ENCODE measurements at places on chromosomes 6 and 20.

GRCh38 chr6:99099243-99099642 lies 151.5 kb upstream of the FBXL4 start:
- DNase-seq, result no peak

DNA sequence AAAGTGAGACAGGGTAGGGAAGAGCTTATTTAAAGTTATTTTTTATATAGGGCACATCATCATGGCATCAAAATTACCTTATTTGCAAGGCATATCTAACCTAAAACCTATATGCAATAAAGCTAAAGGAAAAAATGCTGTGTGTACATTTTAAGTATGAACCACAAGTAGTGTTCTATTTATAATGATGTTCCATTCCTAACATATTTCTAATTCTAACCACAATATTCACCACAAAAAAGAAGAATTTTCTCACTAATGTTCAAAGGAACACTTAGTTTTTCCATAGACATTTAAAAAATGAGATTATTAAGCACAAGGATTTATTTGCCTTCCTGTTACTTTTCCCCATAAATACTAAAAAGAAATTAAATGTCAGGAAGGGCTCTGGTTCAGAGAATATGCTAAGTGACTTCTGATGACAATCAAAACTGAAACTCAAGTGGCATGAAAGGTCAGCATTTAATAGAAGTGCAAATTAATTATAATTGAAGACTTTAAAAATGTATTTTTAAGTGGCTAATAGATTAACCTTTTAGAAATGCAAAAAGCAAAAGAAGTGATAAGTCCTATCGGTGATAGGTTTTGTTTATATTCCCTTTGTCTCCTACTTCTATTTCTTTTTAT lies 25.1 kb downstream of the GPR63 start:
- DNase-seq, result no peak

DNA sequence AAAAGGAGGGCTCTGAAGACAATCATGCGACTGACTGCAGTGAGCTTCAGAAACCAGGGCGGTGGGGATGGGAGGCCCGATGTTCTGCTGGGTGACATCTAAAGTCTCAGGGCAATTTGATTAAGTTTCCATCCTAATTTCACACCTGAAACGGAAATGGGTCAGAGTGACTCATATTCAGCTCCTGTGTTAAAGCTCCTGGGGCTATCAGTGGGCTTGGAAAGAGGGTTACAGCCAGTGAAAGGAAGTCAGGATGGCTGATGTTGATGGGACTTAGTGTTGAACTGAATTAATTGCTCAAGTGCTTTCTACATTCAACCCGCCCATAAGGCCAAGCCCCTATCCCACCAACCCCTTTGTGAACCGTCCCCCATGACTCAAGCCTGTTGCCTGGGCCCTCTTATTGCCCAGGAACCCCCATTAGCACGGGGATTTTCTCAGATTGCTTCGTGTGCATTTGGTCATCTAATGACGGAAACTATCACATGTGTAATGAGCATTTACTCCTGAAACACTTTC lies 47.1 kb upstream of the TBC1D7 start:
- DNase-seq, result peak; percentile 38

- no peak for DNase-seq
Measured at GRCh38 chr20:822651-823573, 10.6 kb upstream of the FAM110A start.

DNA sequence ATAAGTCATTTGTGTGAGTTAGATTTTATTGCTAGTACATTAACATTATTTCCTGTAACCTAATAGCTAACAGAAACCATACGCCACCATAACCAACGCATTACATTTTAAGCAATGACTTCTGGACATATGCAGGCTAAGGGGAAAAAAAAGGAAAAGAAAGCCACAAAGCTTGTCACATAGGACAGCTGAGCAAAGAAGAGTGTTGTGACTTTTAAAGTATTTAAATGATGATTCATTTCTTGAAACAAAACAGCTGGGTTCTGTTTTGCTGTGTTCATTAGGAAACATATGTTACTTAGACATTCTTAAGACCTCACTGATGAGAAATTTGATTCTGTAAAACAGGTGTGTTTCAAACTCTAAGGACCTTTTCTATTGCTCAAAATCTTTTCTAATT lies 171.4 kb downstream of the COL9A1 start:
- DNase-seq, result no peak

DNA sequence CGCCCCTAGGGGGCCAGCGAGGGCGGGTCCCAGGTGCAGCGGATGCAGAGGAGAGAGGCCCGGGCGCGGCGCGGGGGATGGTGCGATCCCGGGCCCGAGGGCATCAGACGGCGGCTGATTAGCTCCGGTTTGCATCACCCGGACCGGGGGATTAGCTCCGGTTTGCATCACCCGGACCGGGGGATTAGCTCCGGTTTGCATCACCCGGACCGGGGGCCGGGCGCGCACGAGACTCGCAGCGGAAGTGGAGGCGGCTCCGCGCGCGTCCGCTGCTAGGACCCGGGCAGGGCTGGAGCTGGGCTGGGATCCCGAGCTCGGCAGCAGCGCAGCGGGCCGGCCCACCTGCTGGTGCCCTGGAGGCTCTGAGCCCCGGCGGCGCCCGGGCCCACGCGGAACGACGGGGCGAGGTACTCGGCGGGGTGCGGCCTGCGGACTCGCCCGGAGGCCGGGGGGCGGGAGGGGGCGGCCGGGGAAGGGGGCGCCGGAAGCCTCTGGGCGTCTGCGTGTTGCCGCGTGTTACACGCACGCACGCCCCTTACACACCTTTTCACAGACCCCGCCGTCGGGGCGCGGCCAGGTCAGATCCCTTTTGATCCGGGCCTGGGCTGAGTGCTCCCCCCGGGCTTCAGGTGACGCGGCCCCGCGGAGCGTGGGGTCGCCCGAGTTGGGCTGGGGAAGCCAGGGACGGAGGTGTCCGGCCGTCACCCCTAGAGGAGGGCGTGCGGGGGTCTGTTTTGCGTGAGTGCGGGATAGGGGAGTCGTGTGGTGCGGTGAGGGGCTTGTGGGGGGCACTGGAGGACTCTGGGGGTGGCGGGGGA lies 412 bp downstream of the TRIB3 start:
- DNase-seq, result peak; percentile 60

DNA sequence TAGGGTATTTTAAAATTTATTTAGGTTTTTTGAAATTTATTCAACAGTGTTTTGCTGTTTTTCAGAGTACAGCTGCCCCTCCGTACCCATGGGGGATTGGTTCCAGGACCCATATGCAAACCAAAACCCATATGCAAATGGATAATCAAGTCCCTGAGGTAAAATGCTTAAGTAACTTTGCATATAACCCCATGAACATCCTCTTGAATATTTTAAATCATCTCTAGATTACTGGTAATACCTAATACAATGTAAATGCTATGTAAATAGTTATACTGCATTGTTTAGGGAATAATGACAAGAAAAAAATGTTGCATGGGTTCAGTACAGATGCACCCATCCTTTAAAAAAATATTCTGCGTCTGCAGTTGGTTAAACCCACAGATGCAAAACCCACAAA lies 547.9 kb upstream of the CDH4 start:
- no peak for DNase-seq

GRCh38 chr20:39897781-39898466 lies 791.1 kb downstream of the MAFB start:
- no peak for DNase-seq

DNA sequence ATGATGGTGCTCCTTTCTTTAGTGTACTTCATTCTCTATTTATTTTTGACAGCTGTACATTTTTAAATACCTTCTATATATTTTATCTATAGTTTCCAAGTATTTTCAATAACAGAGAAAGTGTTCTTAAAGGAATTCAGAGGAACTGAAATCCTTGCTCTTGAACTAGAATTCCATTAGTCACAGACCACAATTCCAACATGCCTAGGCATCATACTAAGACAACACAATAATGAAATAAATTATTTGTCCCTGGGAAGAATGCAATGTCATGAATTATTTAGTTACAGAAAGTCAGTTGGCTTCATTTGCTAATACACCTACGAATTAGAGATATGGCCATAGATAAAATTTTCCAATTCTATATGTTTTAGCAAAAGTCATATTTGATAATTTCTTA lies 671.2 kb downstream of the EPHA7 start:
- DNase-seq, result no peak

- DNase-seq, result no peak
Measured at GRCh38 chr20:4813076-4813862, 91.6 kb downstream of the PRND start.

GRCh38 chr20:33407251-33407650 lies 5.9 kb upstream of the CDK5RAP1 start:
- no peak for DNase-seq

DNA sequence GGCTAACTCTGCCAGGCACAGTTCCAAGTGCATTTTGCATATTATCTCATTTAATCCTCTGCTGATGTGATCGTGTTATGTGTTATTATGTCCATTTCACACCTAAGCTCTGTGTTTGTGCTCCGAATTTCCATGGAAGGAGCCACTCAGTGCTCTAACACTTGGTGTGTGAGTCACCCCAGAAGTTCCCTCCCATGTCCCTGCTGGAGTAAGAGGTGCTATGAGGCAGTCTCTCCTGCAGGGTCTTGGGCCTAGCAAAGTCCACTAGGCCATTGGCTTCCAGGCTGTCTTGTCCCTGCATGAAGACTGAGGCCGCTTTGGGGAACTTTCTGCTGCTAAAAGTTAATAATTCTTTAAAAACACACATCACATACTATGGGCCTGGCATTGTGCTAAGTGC lies 405.9 kb upstream of the SULF2 start:
- DNase-seq, result no peak

GRCh38 chr6:83176246-83176645 lies 16.8 kb downstream of the PGM3 start:
- no peak for DNase-seq

- DNase-seq, result no peak
Measured at GRCh38 chr20:54598352-54598751, 123.0 kb downstream of the DOK5 start.

- DNase-seq, result no peak
Measured at GRCh38 chr6:6916598-6916997, 191.2 kb upstream of the RREB1 start.

GRCh38 chr6:79071547-79071946 lies 6.5 kb downstream of the PHIP start:
- DNase-seq, result no peak

DNA sequence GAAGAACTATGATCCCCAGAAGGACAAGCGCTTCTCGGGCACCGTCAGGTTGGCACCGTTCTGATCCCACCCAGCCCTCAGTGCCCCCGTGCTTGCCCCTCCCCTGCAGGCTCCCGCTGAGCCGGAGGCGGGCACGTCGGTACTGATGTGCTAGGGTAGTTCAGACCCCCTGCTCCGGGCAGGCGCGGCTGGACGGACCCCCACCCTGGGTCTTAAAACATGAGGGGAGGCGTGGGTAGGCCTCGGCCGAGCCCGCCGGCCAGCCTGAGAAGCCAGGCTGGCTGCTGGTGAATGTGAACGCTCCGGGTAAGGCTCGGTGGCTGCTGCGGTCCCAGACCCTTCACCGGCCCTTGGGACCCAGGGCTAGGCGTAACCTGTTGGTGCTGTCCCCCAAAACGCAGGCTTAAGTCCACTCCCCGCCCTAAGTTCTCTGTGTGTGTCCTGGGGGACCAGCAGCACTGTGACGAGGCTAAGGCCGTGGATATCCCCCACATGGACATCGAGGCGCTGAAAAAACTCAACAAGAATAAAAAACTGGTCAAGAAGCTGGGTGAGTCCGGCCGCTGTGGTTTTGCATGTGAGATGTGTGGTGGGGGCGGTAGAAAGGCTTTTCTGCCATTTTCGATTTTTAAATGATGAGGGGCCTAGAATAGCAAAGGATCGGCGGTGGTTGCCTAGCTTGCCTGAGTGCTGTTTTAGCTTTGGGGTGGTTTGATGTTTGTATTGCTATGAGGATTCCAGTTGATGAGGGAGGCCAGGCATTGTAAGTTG lies 964 bp downstream of the RPL10A start:
- no peak for DNase-seq

- DNase-seq, result no peak
Measured at GRCh38 chr6:163260911-163261310, 153.6 kb upstream of the QKI start.

DNA sequence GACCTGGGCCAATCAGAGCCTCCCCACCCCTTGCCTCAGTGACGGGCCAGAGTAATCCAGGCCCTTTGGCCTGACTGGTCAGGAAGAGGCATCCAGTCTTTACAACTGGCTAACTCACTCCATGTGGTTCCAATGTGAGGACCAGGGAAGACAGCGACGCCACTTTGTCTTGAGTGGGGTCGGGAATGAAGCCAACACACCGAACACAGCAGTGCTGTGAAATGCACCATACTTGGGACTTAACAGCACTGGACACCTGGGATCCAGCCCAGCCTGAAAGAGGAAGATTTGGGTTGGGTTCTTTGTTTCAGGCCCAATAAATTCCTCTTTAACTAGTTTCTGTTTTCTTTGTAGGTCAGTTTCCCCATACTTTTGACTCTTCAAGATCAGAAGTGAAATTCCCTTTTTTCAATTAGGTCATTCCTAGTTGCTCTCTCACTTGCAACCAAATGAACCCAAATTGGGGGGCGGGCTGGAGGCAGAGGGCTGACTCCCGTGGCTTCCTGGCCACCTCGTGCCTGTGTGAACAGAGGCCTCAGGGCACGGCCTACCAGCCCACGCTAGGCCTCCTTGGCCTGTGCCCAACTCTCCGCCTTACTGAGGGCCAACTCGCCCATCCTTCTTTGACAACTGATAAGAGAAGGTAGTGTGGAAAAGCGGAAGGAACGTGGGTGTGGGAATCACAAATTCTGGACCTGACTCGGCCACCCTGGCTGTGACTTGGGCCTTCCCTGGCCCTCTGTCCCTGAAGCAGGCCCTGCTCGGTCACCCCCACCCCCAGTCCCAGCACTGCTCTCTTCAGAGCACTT lies 17.1 kb downstream of the SULF2 start:
- no peak for DNase-seq

GRCh38 chr6:137349856-137350830 lies 131.0 kb upstream of the IFNGR1 start:
- no peak for DNase-seq

- DNase-seq, result no peak
Measured at GRCh38 chr20:46118481-46119020, 437 bp downstream of the CD40 start.

- DNase-seq, result no peak
Measured at GRCh38 chr6:95017922-95018321, 559.4 kb upstream of the MANEA start.

- no peak for DNase-seq
Measured at GRCh38 chr6:108001696-108002231, 43.8 kb upstream of the SEC63 start.

GRCh38 chr6:27825025-27825793 lies 87.0 kb downstream of the OR2B2 start:
- no peak for DNase-seq

- DNase-seq, result peak; percentile 27
Measured at GRCh38 chr6:28789553-28790083, 134.2 kb downstream of the TRIM27 start.

DNA sequence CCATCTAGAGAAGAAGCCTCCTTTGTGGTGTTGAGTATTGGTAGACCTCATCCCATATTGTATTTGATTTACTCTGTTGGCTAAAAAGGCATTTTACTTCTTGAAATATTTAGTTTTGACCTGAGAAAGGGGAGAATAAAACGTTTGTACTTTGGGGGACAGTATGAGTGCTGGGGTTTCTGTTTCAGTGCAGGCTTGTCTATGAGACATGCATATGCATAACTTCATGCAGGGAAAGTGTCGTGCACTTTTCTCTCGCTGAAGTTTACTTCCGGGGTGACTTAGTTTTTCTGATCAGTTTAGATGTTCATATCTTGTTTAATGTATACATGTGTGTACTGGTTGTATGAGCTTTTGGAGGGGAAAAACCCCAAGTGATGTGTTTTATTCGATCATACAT lies 59.5 kb downstream of the UTRN start:
- DNase-seq, result no peak

- no peak for DNase-seq
Measured at GRCh38 chr20:61776491-61777075, 289.1 kb downstream of the TAF4 start.

All from stimulated activated CD4-positive, alpha-beta T cell treated with anti-CD3 and anti-CD28 coated beads, TNF-alpha, amount 100 ng/mL, for 48 hours (primary cell).